A549 treated with GW870086 at 1 μM for 4 hours (cell line): ENCODE measurements at places on chromosomes 16 and 17. TPM values are rescaled to one million over a fixed set of nuclear protein-coding genes. Genes with fewer than 3 reads are reported as not detected.

The HOXB1 gene
- not detected in 5 replicates for total RNA-seq

The TBX6 gene
- 0.13 to 0.25 TPM (median 0.18 TPM) in 5 replicates for total RNA-seq

The TRAPPC2L gene
- total RNA-seq = 101 to 127 TPM (median 106 TPM) in 5 replicates

The ZNF778 gene
- 9.2 to 13.2 TPM (median 11.1 TPM) in 5 replicates for total RNA-seq

The NRN1L gene
- 0.28 to 0.52 TPM in 2 of 5 replicates, not detected in the others for total RNA-seq

The QRICH2 gene
- total RNA-seq = 0.58 to 1.2 TPM (median 0.87 TPM) in 5 replicates

The ITGAL gene
- total RNA-seq = 0.02 TPM in 1 of 5 replicates, not detected in the others

The NEUROD2 gene
- total RNA-seq = not detected in 5 replicates

The TBC1D3B gene
- total RNA-seq = 2.4 to 3.3 TPM (median 3.0 TPM) in 5 replicates

The NOTUM gene
- total RNA-seq = 0.13 to 0.56 TPM (median 0.35 TPM) in 5 replicates

The AANAT gene
- 0.15 to 0.78 TPM (median 0.41 TPM) in 5 replicates for total RNA-seq

The PDIA2 gene
- total RNA-seq = 0.18 to 0.51 TPM (median 0.44 TPM) in 5 replicates

The TEFM gene
- total RNA-seq = 19.1 to 30.5 TPM (median 21.3 TPM) in 5 replicates

The VKORC1 gene
- 105 to 143 TPM (median 141 TPM) in 5 replicates for total RNA-seq

The SERPINF2 gene
- total RNA-seq = 2.8 to 3.5 TPM (median 3.2 TPM) in 5 replicates

The CALB2 gene
- total RNA-seq = 4.7 to 7.7 TPM (median 5.8 TPM) in 5 replicates

The HBA1 gene
- total RNA-seq = 0.48 to 2.0 TPM (median 1.4 TPM) in 5 replicates

The SHCBP1 gene
- 29.2 to 41.4 TPM (median 37.7 TPM) in 5 replicates for total RNA-seq

The C16orf92 gene
- not detected in 5 replicates for total RNA-seq

The ANKRD13B gene
- total RNA-seq = 18.4 to 30.3 TPM (median 27.1 TPM) in 5 replicates

The GPRC5B gene
- total RNA-seq = 26.7 to 32.0 TPM (median 31.1 TPM) in 5 replicates

The APOBR gene
- total RNA-seq = 0.03 to 0.09 TPM (median 0.07 TPM) in 4 of 5 replicates, not detected in the other

The PARD6A gene
- total RNA-seq = 1.5 to 2.6 TPM (median 2.3 TPM) in 5 replicates

The PARN gene
- total RNA-seq = 34.4 to 46.3 TPM (median 37.2 TPM) in 5 replicates

The MON1B gene
- 27.5 to 44.4 TPM (median 35.4 TPM) in 5 replicates for total RNA-seq
